ENCODE measurements at places on chromosomes 2 and 18.

DNA sequence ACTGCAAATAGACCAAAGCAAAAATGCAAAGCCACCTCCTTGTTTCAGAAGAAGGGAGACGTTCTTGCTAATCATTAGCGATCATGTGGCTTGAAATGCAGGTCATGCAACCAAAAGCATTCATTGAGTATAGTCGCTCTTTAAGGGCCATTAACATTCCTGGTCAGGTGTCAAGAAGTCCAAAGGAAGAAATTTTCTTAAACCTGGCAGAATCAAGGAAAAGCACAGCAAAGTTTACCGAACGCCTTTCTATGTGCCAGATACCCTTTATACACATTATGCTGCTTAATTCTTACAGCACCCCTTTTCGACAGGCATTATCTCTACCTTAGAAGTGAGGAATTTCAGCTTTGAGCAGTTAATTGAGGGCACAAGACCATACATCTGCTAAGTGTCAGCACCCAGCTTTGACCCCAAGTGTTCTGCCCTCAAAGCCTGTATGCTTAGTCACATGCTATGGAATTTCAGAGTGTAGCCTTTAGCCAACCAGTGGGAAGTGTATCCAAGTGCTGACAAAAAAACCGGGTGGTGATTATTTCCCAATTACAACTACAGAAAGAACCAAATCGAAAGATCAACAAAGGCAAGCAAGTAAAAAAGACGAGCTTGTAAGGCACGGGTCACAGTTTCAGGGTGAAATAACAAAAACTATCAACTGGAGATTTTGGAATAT is 70.8 kb downstream of the EPHA4 start:
- DNase-seq = no peak

GRCh38 chr2:108315444-108315934 is 26.8 kb downstream of the SULT1C2 start:
- DNase-seq = no peak

- no peak for DNase-seq
Observed at GRCh38 chr2:97998431-97999005, 2.8 kb upstream of the TMEM131 start.

- no peak for DNase-seq
Observed at GRCh38 chr2:56077359-56077915, 106.4 kb upstream of the CCDC85A start.

GRCh38 chr2:19312949-19313348 is 45.5 kb downstream of the OSR1 start:
- no peak for DNase-seq

All from stimulated activated CD8-positive, alpha-beta memory T cell treated with anti-CD3 and anti-CD28 coated beads, Interleukin-15, amount 100 ng/mL, for 1 hour (primary cell).